ENCODE measurements at places on chromosomes 1 and 21.

GRCh38 chr1:40860706-40861223 lies 1.4 kb downstream of the CITED4 start:
- H3K27me3 ChIP-seq = no peaks in the 10 kb centered on the region
- H3K36me3 ChIP-seq = no peaks in the 10 kb centered on the region
- no peak for DNase-seq
- H3K27ac ChIP-seq = no peak overlapping the region
- H3K4me1 ChIP-seq = no peaks in the 10 kb centered on the region

GRCh38 chr1:20078171-20078651 lies 8.2 kb downstream of the PLA2G5 start:
- H3K4me3 ChIP-seq = no peak overlapping the region
- no peaks in the 10 kb centered on the region for H3K4me1 ChIP-seq
- H3K27ac ChIP-seq = no peak overlapping the region
- H3K27me3 ChIP-seq = peaks cover 2% of the 10 kb centered on the region

DNA sequence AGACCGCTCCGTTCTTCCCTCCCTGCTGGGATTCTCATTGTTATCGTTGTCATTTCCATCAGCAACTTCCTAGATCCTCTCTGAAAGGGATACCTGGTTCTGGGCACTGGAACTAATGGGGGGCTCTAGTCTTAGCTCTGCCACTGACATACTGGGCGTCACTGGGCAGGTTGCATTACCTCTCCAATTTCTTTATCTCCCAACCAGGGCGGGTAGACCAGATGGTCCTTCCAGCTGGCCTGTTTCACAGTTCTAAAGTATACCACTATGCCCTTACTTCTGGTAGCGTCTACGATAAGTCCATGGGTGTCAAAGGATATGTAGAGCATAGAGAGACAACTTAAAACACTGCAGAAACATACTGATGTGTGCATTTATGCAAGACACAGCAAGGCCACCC lies 1.4 kb downstream of the GPR37L1 start:
- H3K4me3 ChIP-seq = no peak overlapping the region
- H3K36me3 ChIP-seq = no peaks in the 10 kb centered on the region
- no peak overlapping the region for H3K27ac ChIP-seq

DNA sequence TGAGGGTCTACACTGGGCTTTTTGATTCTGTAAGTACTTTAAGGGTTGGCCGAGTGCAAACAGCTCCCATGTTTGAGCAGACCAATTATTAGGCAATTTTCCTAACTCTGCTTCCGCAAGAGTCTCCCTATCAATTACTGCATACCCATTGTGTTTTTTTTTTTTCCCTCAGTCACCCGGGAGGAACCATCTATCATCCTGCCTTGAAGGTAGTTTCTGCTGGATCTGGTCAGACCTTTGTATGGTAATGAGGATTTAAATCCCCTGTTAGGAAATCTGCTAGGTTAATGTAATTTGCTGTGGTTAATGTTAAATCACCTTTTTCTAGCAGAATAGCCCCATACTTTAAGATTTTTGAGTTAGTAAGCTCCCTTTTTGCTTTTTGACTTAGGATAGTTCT lies 40.8 kb upstream of the WARS2 start:
- H3K36me3 ChIP-seq = no peaks in the 10 kb centered on the region
- no peak for DNase-seq
- H3K27me3 ChIP-seq = no peaks in the 10 kb centered on the region
- H3K4me3 ChIP-seq = no peak overlapping the region
- H3K27ac ChIP-seq = no peak overlapping the region
- H3K4me1 ChIP-seq = no peaks in the 10 kb centered on the region

DNA sequence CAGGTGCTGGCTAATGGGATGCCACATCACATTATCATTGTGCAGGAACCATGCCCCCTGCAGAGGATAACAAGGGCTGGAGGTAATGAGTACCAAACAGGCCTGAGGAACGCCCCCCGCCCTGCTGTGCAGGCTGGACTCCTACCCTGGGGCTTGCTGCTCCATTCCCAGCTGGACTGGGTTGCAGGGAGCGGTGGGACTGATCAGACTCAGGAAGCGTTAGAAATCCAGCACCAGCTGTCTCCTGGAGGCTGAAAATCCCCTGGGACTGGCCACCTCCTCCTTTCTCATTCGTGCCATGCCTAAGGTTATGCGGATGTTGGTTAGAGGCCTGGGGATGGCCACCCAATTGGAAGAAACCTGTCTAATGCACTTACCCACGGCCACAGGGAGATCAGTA lies 36.9 kb upstream of the POU3F1 start:
- no peaks in the 10 kb centered on the region for H3K36me3 ChIP-seq
- no peak overlapping the region for H3K27ac ChIP-seq
- H3K27me3 ChIP-seq = no peaks in the 10 kb centered on the region
- no peaks in the 10 kb centered on the region for H3K4me1 ChIP-seq
- H3K4me3 ChIP-seq = no peak overlapping the region
- no peak for DNase-seq

DNA sequence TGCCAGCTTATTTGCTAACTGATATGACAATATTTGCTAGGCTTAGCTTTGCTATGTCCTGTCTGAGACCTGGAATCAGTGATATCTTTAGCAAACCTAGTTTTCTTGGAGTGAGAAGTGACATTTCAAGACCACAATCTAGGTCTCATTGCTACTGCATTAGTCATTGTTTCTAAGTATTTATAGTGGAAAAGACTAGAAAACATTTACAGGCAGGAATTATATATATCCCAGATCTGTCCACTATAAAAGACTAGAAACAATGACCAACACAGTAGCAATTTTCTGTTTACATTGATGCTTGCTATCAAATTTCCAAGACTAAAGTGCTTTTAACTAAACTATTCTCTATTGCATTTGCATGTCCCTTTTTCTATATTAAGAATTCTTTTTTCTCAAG lies 5.0 kb upstream of the RGS18 start:
- H3K27me3 ChIP-seq = no peaks in the 10 kb centered on the region
- H3K4me3 ChIP-seq = no peak overlapping the region
- H3K36me3 ChIP-seq = no peaks in the 10 kb centered on the region
- DNase-seq = peak; percentile 54
- H3K27ac ChIP-seq = no peak overlapping the region

DNA sequence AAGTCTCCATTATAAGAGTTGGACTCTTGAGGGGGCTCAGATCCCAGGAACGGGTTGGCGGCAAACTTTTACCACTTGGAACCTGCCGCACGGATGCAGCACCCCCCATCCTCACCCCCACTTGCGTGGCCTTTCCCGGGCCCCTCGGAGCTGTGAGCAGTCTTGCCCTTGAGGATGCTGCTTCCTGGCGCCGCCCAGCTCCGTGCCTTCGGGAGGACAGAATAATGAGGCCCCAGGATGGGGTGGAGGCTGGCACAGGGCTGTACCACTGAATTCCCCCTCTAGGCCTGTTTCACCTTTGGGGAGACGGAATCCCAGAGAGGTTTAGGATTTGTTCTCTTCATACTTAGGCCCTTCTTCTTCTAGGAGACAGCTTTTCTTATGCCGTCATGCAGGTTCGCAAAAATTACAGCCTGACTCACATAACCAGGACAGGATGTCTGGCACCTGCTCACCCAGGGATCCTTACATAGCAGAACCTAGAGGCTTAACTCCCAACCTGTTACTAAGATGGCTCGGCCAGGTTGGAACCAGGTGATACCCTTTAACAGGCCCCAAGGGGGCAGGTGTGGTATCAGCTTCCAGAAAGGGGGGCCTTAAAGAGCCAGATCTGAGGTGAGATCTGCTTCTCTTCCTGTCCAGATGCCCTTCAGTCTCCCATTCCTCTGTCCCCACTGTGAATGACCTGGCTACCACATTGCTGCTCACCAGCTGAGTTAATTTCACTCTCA lies 1.5 kb downstream of the TRNP1 start:
- DNase-seq = no peak
- no peak overlapping the region for H3K27ac ChIP-seq
- H3K36me3 ChIP-seq = no peaks in the 10 kb centered on the region
- peak overlapping the region; percentile 64 for H3K4me3 ChIP-seq
- peaks cover 57% of the 10 kb centered on the region for H3K4me1 ChIP-seq
- no peaks in the 10 kb centered on the region for H3K27me3 ChIP-seq

- no peaks in the 10 kb centered on the region for H3K36me3 ChIP-seq
- no peaks in the 10 kb centered on the region for H3K4me1 ChIP-seq
- DNase-seq = no peak
- no peaks in the 10 kb centered on the region for H3K27me3 ChIP-seq
These were observed 142.0 kb downstream of the TRABD2B start for GRCh38 chr1:47855230-47855629.

GRCh38 chr1:21439721-21440629 lies at the start of gene NBPF3:
Gene NBPF3, plus strand, starts transcription at chr1:21440137. Its CDS starts 4,950 bp downstream, at chr1:21445087.
- no peak within 1 kb of the TSS for H3K27ac ChIP-seq
- peaks cover 5% of the 10 kb centered on the region for H3K4me1 ChIP-seq
- no peaks in the 10 kb centered on the region for H3K36me3 ChIP-seq
- peaks cover 3% of the 10 kb centered on the region for H3K27me3 ChIP-seq
- H3K4me3 ChIP-seq = peak within 1 kb of the TSS; percentile 89

GRCh38 chr1:219514728-219515127 lies 98.2 kb downstream of the ZC3H11B start:
- H3K27me3 ChIP-seq = no peaks in the 10 kb centered on the region
- peaks cover 13% of the 10 kb centered on the region for H3K4me1 ChIP-seq
- no peak for DNase-seq

DNA sequence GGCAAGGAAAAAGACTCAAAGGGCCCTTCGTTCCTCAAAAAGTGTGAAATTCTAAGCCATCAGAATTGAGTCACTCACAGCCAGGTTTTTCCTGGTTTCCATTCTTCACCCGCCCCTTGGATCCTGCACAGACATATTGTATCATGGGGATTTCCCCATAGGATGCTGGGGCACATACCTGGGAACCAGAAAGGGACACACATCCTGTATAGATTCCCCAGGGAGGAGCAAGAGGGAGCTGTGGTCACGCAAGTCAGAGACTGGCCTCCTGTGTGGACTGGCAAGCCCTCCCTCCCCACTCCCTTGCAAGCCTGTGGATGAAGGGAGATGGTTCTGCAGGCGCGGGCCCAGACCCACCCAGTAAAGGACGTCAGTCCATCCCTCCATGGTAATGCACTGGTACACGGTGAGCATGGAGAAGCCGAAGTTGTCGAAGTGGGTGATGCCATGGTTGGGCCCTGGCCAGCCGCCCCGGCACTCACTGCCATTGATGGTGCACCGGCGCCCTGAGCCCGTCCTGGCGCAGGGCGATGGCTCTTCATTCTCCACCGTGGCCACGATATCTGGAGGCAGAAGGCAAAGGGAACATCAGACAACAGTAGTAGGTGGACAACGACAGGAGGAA lies 23.2 kb downstream of the CACNA1S start:
- H3K4me3 ChIP-seq = no peak overlapping the region
- H3K27me3 ChIP-seq = peaks cover 11% of the 10 kb centered on the region
- no peaks in the 10 kb centered on the region for H3K36me3 ChIP-seq
- no peaks in the 10 kb centered on the region for H3K4me1 ChIP-seq
- DNase-seq = no peak

DNA sequence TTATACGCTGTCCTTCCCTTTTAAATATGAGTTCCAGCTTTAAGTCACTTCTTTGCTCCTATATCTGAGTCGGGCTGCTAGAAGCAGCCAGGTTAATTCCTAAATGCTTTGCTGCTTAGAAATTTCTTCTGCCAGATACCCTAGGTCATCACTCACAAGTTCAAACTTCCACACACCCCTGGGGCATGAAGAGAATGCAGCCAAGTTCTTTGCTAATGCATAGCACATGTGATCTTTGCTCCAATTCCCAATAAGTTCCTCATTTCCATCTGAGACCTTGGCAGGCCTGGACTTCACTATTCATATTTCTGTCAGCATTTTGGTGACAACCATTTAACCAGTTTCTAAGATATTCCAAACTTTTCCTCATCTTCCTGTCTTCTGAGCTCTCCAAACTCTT lies 14.5 kb upstream of the APP start:
- no peaks in the 10 kb centered on the region for H3K36me3 ChIP-seq
- no peak for DNase-seq
- H3K4me1 ChIP-seq = no peaks in the 10 kb centered on the region
- no peak overlapping the region for H3K4me3 ChIP-seq
- H3K27me3 ChIP-seq = peaks cover 5% of the 10 kb centered on the region

- peak overlapping the region; percentile 100 for H3K4me3 ChIP-seq
- peak overlapping the region; percentile 79 for H3K27ac ChIP-seq
- no peaks in the 10 kb centered on the region for H3K36me3 ChIP-seq
- H3K27me3 ChIP-seq = no peaks in the 10 kb centered on the region
- DNase-seq = peak; percentile 52
These were observed 1.9 kb downstream of the WLS start for GRCh38 chr1:68230484-68230802.

GRCh38 chr1:64330839-64331238 lies 127.4 kb downstream of the UBE2U start:
- H3K4me1 ChIP-seq = no peaks in the 10 kb centered on the region
- H3K4me3 ChIP-seq = no peak overlapping the region
- no peaks in the 10 kb centered on the region for H3K36me3 ChIP-seq
- H3K27ac ChIP-seq = no peak overlapping the region
- H3K27me3 ChIP-seq = no peaks in the 10 kb centered on the region
- DNase-seq = no peak

DNA sequence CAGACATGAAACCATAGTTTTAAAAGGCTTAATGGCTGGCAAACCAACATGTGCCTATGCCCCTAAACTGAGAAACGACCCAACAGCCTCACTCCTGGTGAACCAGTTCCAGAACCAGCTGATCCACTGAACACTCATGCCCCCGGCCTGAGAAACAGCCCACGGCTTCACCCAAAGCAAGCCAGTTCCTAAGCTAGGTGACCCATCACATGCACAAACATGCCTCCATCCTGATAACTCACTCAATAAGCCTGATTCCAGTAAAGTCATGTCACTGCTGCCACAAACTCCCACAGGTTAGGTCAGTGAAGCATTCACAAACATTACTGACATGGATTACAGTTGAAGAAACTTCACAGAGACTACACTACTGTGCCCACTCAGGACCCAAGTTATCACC lies 161.6 kb downstream of the USH2A start:
- H3K36me3 ChIP-seq = no peaks in the 10 kb centered on the region
- H3K4me1 ChIP-seq = no peaks in the 10 kb centered on the region
- no peak for DNase-seq
- H3K27me3 ChIP-seq = no peaks in the 10 kb centered on the region

All from astrocyte (in vitro differentiated cells and primary cell).